ENCODE measurements at places on chromosomes 5 and 9. TPM values are rescaled to one million over a fixed set of nuclear protein-coding genes. Genes with fewer than 3 reads are reported as not detected.

DNA sequence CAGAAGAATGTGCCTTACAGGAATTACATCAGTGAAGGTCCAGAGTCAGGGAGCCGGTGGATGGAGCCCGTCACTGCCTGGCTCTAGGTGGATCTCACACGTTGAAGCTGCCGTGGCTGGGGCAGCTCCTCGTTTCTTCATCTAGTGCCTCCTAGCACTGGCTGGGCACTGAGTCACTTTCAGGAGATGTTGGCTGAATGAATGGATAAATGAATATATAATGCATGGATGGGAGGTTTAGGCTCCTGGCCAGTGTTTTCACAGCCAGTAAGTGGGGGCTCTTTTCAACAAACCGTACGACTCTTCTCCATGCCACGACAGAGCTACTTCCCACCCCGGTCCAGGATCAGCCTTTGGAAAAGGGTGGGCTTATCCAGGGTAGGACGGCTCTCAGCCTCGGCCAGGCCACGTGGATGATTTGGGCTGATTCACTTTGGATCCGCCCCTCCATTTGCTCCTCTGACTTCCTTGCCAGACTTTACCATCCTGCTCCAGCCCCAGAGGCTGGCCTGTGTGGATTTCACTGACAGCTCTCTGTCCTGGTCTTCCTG is 1.3 kb upstream of the SH3PXD2B start:
- no peaks in the 10 kb centered on the region for H3K4me1 ChIP-seq
- H3K36me3 ChIP-seq = no peaks in the 10 kb centered on the region
- H3K4me3 ChIP-seq = no peak overlapping the region

DNA sequence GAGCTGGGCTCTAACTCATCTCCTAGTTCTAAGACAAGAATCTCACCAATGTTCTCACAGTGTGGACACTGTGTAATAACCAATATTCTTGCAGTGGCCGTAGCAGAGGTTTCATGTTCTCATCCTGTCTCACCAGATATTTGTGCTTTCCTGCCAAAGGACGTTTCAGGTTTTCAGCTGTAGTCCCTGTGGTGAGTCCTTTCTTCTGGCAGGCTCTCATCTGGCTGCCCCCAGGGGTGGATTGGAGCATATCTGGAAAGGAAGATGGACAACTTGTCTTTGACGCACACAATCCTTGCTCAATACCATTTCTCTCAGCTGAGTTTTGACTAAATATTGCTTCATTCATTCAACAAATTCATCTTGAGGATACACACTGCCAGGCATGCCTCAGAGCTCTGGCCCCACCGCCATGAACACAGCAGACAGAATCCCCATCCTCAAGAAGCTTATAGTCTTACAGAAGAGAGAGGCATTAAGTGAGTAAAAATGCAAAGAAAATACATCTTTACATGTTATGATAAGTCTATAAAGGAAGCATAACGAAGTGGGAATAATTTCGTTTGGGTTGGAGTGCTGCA is 33.8 kb upstream of the NEURL1B start:
- H3K27me3 ChIP-seq = no peaks in the 10 kb centered on the region
- H3K4me1 ChIP-seq = no peaks in the 10 kb centered on the region
- DNase-seq = no peak
- no peak overlapping the region for H3K4me3 ChIP-seq

DNA sequence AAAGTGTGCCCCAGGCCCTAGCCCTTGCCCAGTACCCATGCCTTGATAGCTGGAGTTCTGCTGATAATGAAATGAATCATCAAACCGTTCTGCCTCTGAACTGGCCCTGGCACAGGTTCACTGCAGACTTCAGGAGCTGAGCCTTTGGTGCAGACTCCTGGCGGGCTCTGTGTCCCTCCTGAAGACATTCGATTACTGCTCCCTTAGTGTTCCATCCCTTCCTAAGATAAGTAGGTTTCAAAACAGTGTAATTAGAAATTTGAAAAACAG is 97.2 kb downstream of the MVB12B start:
- H3K4me3 ChIP-seq = no peak overlapping the region
- no peak overlapping the region for H3K27ac ChIP-seq
- H3K4me1 ChIP-seq = no peaks in the 10 kb centered on the region
- no peaks in the 10 kb centered on the region for H3K36me3 ChIP-seq
- H3K27me3 ChIP-seq = no peaks in the 10 kb centered on the region

DNA sequence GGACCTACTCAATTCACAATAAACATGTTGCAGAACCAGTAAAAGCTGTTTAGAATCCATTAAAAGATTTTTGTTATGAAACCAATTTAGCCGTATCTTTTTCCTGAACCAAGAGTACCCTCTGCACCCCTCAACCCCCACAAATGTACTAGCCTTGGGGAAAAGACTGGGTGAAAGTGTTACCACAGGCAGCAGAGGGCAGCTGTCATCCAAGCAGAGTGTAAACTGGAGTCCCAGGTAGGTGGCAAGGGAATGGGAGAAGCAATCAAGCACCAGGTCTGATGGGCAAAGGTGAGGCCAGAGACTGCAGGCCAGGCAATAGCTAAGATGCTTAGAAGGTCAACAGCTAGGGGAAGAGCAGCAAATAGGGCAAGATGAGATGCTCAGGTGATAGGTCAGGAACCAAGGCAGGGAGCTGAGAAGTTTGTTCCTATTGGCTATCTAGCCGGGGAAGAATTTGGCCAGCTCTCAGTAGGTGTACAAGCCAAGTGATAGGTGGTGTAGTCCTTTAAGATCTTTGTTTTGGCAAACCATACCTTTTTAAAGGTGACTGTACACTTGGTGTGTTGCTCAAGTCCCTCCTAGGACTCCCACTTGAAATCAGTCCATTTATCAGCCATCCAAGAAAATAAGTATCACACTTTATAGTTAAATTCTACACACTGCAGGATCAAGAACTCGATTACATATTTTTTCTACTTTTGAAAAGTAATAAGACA is 77.8 kb upstream of the CCDC112 start:
- DNase-seq = no peak
- no peaks in the 10 kb centered on the region for H3K36me3 ChIP-seq
- no peaks in the 10 kb centered on the region for H3K4me1 ChIP-seq
- no peak overlapping the region for H3K27ac ChIP-seq
- H3K27me3 ChIP-seq = no peaks in the 10 kb centered on the region

Gene FOXD4L6
- total RNA-seq = not detected

Gene ITGA2
- total RNA-seq = 8.0 TPM

- no peaks in the 10 kb centered on the region for H3K27me3 ChIP-seq
- DNase-seq = no peak
- no peaks in the 10 kb centered on the region for H3K36me3 ChIP-seq
- H3K4me3 ChIP-seq = no peak overlapping the region
Observed at GRCh38 chr5:55175781-55176175, 2.8 kb upstream of the CDC20B start.

Gene TMC1
- total RNA-seq = 0.62 TPM

Gene LCN2
- 1.1 TPM for total RNA-seq

Gene CXXC5
- total RNA-seq = 75.8 TPM

DNA sequence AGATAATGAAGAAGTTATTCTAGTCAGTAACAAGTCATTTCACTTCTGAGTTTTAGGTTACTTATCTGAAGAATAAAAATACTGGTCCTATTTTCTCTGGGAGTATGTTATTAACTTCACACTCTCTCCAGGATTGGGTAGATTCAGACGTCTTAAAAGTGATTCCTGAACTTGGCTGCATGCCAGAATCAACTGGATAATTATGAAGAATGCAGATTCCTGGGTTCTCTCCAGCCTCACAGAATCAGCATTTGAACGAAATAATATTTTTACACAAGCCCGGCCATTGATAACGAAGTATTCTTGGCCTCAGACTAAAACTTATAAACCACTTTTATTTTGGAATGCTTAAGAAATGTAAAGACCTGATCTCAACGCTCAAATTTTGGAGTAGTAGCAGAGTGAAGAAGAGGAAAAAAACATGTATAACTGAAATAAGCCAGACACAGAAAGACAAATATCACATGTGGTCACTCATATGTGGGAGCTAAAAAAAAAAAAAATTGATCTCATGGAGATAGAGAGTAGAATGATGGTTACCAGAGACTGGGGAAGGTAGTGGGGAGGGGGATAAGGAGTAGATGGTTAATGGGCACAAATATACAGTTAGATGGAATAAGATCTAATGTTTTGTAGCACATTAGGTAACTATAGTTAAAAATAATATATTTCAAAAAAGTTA is 507.3 kb downstream of the ISL1 start:
- no peaks in the 10 kb centered on the region for H3K4me1 ChIP-seq
- H3K4me3 ChIP-seq = no peak overlapping the region
- DNase-seq = no peak
- H3K36me3 ChIP-seq = no peaks in the 10 kb centered on the region

Gene TLR4
- total RNA-seq = 35.0 TPM

Gene SLC45A2
- 0.36 TPM for total RNA-seq

DNA sequence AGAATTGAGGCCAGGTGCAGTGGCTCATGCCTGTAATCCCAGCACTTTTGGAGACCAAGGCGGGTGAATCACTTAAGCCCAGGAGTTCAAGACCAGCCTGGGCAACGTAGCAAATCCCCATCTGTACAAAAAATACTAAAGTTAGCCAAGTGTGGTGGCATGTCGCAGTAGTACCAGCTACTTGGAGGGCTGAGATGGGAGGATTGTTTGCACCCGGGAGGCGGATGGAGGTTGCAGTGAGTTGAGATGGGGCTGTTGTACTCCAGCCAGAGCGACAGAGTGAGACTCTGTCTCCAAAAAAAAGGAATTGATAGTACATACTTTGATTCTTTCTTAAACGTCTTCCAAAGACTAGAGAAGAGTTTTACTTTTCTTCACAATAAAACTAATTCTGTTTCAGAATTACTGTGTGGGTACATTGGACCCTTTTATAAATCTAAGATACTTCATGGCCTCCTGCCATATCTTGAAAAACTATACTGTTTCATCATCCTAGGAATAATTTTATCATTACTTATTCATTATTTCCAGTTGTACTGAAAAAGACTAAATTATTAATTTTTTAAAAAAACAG is 132.0 kb upstream of the GRHPR start:
- DNase-seq = no peak
- no peaks in the 10 kb centered on the region for H3K36me3 ChIP-seq
- no peak overlapping the region for H3K4me3 ChIP-seq
- H3K27me3 ChIP-seq = no peaks in the 10 kb centered on the region
- no peak overlapping the region for H3K27ac ChIP-seq

Gene LRRC70
- total RNA-seq = 9.6 TPM

Data from aorta (tissue), 5 donors.